ENCODE measurements at places on chromosomes 2 and 18.
A peak's percentile ranks its signal among the peaks of the same experiment; 100 is the strongest.

- peaks cover 5% of the 10 kb centered on the region for H3K4me1 ChIP-seq
- DNase-seq = no peak
- H3K27ac ChIP-seq = peak overlapping the region; percentile 34
- H3K27me3 ChIP-seq = peaks cover 55% of the 10 kb centered on the region
These were observed 48.1 kb downstream of the CYRIA start for GRCh38 chr2:16617282-16618266.

DNA sequence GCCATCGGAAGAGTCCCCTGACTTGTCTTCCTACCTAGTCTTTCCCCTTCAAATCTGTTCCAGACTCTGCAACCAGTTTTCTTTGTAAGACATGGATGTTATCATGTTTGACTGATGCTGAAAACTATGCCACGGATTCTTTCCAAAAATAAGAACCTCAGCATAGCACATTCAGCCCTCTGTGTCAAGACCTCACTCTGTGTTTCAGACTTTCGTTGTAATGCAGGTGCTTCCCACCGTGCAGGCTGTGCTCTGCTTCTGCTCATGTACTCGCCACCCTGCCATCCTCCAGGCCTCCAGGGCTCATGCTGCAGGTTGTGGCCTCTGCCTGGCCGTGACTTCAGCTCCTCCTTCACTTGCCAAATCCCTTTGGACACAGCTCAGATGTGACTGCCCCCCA lies 347.0 kb upstream of the RAB12 start:
- no peaks in the 10 kb centered on the region for H3K4me1 ChIP-seq
- peaks cover 2% of the 10 kb centered on the region for H3K36me3 ChIP-seq
- no peak for DNase-seq
- H3K27ac ChIP-seq = no peak overlapping the region
- H3K27me3 ChIP-seq = no peaks in the 10 kb centered on the region

GRCh38 chr2:54522624-54523281 lies 66.6 kb downstream of the SPTBN1 start:
- peak overlapping the region; percentile 93 for H3K27ac ChIP-seq
- H3K27me3 ChIP-seq = peaks cover 24% of the 10 kb centered on the region
- peak overlapping the region; percentile 83 for H3K4me3 ChIP-seq
- H3K36me3 ChIP-seq = peaks cover 7% of the 10 kb centered on the region
- peak; percentile 54 for DNase-seq

- peaks cover 8% of the 10 kb centered on the region for H3K4me1 ChIP-seq
- no peak overlapping the region for H3K27ac ChIP-seq
- peaks cover 67% of the 10 kb centered on the region for H3K27me3 ChIP-seq
- no peak overlapping the region for H3K4me3 ChIP-seq
These were observed 8.4 kb upstream of the NTSR2 start for GRCh38 chr2:11678306-11678960.

DNA sequence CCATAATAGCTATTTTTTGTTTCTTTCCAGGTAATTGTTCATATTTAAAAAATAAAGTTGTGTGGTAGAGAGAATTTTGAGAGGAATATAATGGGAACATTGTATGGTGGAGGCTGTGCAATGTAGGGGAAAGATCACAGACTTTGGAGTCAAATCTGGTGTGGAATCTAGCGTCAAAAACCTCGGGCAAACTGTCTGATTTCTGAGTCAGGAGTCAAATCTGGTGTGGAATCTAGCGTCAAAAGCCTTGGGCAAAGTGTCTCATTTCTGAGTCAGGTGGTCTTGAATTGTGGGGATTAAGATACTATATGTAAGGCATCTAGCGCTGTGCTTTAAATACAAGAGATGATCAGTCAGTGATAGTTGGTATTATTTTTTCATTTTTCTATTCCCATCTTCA lies 5.1 kb downstream of the PTPN4 start:
- no peak for DNase-seq
- H3K4me1 ChIP-seq = peaks cover 34% of the 10 kb centered on the region
- H3K4me3 ChIP-seq = no peak overlapping the region

GRCh38 chr18:5993938-5994337 lies 98.6 kb upstream of the TMEM200C start:
- no peaks in the 10 kb centered on the region for H3K36me3 ChIP-seq
- H3K27ac ChIP-seq = no peak overlapping the region
- no peak overlapping the region for H3K4me3 ChIP-seq
- DNase-seq = no peak
- H3K4me1 ChIP-seq = no peaks in the 10 kb centered on the region
- no peaks in the 10 kb centered on the region for H3K27me3 ChIP-seq

- no peaks in the 10 kb centered on the region for H3K27me3 ChIP-seq
- no peak overlapping the region for H3K4me3 ChIP-seq
- no peaks in the 10 kb centered on the region for H3K36me3 ChIP-seq
- H3K4me1 ChIP-seq = no peaks in the 10 kb centered on the region
- no peak overlapping the region for H3K27ac ChIP-seq
These were observed 40.8 kb downstream of the PID1 start for GRCh38 chr2:229230256-229230655.

DNA sequence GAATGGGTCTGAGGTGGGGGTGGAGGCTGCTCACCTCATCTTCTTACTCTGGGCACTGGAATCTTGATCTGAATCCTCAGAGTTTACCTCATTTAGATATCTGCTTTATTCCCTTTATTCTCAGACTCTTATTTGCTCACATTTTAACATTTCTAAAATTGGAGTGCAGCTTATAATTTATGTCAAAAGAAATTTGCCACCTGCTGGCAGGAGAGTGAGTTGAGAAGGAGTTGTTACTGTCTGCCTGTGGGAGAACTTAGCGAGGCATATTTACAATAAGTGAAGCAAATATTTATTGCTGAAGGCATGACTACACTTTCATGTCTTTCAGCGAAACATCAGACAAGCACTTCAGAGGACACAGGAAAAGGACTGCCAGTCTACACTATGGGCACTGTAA lies 16.4 kb upstream of the KIAA2012 start:
- DNase-seq = no peak
- H3K27ac ChIP-seq = no peak overlapping the region
- no peaks in the 10 kb centered on the region for H3K4me1 ChIP-seq
- H3K36me3 ChIP-seq = no peaks in the 10 kb centered on the region
- peaks cover 59% of the 10 kb centered on the region for H3K27me3 ChIP-seq
- no peak overlapping the region for H3K4me3 ChIP-seq

DNA sequence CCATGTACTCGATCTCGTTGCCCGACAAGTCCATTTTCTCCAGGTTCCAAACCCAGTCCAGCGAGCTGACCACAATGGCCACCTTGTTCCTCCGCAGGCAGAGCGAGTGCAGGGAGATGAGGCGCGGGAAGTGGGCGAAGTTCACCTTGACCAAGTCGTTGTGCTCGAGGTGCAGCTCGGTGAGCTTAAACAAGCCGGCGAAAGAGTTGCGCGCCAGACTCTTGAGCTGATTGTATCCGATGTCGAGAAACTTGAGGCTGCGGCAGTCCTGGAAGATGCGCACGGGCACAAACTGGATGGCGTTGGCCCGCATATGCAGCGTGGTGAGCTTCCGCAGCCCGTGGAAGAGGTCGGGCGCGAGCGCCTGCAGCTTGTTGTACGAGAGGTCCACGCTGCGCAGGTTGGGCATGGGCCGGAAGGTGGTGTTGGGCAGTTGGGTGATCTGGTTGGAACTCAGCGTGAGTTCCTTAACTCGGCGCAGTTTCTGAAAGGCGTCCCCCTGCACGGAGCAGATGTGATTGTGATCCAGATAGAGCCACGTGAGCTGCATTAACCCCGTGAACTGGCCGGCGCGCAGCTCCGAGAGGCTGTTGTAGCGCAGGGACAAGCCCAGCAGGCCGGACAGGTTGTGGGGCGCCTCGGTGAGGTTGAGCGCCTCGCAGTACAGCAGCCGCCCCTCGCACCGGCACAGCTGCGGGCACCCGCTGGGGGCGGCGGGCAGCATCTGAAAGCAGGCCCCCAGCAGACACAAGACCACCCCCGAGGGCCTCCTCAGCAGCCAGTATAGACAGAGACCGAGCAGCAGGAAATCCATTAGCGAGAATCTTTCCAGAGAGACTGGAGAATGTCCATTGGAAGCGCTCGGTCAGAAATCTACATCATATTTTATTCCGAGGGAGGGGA lies 1.3 kb downstream of the LRRTM1 start:
- DNase-seq = no peak
- peaks cover 6% of the 10 kb centered on the region for H3K36me3 ChIP-seq
- H3K27me3 ChIP-seq = peaks cover 20% of the 10 kb centered on the region

DNA sequence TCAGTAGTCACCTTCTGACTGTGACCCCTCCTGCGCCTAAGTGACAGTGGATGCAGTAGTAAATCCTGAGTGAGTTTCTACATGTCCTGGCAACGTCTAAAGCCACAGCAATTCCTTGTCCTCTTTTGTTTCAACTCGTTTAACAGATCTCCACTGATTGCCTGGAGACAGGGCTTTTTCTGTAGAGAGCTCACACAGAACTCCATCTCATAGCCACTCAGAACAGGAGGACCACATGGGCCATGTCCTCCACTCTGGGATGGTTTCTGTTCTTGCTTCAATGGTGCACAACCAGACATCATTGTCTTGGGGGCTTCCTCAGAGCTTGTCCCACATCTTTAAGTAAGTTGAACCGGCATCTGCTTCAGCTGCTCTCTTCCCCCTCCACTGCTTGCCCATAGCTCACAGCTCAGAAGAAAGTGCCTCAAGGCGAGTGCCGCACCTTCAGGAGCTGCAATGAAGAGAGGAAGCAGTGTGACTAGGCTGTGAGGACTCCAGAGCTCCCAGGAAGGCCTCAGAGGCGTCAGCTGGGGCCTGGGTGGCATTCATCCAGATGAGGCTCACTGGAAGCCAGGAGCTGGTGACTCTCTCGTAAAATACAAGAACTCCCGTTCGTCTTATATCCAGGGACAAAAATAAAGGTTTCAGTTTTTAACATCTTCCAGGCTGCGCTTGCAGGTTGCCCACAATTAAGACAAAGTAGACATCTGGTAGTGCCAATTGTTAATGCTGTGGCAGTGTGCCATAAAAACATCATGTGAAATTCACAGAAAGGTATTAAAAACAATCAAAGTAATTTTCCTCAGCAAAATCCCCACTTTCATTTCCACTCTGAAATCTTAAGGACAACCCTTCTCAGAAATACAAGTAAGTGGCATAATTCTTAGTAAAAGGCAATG lies 37.3 kb downstream of the ST3GAL5 start:
- H3K36me3 ChIP-seq = peaks cover 5% of the 10 kb centered on the region
- H3K27me3 ChIP-seq = no peaks in the 10 kb centered on the region
- peak overlapping the region; percentile 89 for H3K4me3 ChIP-seq
- H3K27ac ChIP-seq = peak overlapping the region; percentile 99
- no peak for DNase-seq

DNA sequence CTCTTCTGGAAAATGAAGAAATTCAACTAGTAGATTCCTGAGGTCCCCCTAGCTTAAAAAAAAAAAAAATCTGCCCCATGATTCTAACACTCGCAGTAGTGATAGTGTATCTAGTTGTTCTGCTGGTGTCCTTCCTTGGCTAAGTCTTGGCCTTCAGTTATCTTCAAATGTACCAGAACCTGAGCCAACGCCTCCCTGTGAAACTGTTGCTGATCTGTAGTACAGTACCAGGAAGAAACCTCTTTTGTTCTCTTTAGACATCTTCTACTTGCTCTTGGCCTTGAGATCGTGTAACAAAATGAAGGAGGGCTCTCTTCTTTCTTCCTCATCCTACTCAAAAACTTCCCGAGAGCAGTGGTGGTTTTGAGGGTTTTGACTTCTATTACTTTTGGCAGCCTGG lies 31.0 kb downstream of the PLEK start:
- H3K27ac ChIP-seq = no peak overlapping the region
- H3K27me3 ChIP-seq = no peaks in the 10 kb centered on the region
- no peak overlapping the region for H3K4me3 ChIP-seq
- no peak for DNase-seq
- H3K4me1 ChIP-seq = peaks cover 2% of the 10 kb centered on the region

GRCh38 chr2:241061275-241061674 lies 40.8 kb downstream of the MTERF4 start:
- DNase-seq = no peak
- no peak overlapping the region for H3K27ac ChIP-seq

DNA sequence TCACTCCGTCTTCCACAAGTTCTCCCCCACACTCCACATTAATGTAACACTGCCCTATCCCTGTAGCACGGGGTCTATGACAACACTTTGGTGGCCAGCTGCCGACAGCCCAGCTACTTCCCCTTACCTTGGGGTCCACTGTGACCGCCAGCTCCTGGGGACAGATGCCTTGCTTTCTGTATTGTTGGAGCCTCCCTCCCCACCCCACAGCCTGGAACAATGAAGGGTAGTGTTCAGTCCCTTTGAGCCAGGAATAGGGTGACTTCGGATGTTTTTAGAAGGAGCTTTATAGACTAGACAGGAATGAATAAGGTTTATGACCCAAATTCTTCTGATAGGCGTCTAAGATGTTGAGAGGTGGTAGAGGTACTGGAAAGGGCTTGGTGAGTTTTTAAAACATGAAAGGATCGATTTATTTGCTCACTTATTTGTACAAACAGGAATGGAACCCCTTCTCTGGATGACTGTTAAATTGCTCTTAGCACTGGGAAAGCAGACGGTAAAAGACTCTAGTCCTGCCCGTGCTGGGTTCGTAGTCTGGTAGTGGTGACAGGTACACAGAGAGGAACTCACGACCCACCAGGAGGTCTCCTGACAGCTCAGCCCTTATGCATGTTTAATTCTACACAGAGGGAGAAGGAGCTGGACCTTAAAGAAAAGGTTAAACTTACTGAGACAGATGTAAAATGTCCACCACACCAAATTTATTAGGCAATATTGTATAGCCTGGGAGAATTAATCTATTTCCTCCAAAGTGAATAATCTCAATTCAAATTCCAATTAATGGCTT lies 90.9 kb downstream of the MYCN start:
- H3K4me1 ChIP-seq = no peaks in the 10 kb centered on the region
- no peak overlapping the region for H3K27ac ChIP-seq
- H3K36me3 ChIP-seq = no peaks in the 10 kb centered on the region
- no peak overlapping the region for H3K4me3 ChIP-seq

- H3K4me1 ChIP-seq = peaks cover 73% of the 10 kb centered on the region
- H3K27ac ChIP-seq = peak overlapping the region; percentile 93
- DNase-seq = no peak
- H3K36me3 ChIP-seq = no peaks in the 10 kb centered on the region
- H3K4me3 ChIP-seq = peak overlapping the region; percentile 92
These were observed 51.5 kb downstream of the NCK2 start for GRCh38 chr2:105796131-105796638.

GRCh38 chr2:55844986-55845385 lies 78.6 kb downstream of the EFEMP1 start:
- no peak overlapping the region for H3K27ac ChIP-seq
- no peaks in the 10 kb centered on the region for H3K36me3 ChIP-seq
- H3K4me1 ChIP-seq = no peaks in the 10 kb centered on the region
- H3K4me3 ChIP-seq = no peak overlapping the region

All from T-helper 17 cell (primary cell).